NCI-H460 (cell line): ENCODE measurements at places on chromosomes 11 and 22.

- DNase-seq: no peak
Measured at GRCh38 chr11:6351782-6352382, 31.6 kb upstream of the CAVIN3 start.

GRCh38 chr11:11335043-11335442, 18.0 kb downstream of the CSNK2A3 start:
- no peak for DNase-seq

DNA sequence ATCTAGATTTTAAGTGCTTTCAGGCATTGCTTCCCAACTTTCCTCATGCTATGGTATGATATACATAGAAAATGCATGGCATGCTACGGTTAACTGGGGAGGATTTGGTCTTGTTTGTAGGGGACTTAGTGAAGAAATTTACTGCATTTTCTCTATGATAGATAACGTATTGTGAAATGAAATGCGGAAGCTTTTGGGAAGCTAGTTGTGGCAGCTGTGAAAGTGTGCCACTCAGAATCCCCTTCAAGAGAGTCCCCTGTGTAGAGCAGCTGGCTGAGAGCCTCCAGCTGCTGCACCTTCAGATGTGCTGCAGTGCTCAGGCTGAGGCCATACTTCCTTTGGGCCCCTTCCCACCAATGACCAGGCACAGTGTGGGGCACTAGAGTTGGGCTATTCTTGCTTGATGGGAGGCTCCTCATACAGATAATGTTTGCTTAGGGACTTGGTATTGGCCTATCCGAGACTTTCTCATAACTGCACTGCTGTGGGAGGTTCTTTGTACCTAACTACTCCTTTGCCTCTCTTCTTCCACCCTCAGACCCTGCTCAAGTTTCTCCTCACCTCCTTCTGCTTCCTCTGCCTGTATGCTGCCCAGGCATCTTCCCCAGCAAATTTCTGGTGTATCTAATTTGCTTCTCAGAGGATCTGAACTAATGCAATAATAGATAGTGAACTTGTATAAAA, 67.3 kb downstream of the HIPK3 start:
- DNase-seq: no peak

GRCh38 chr11:108906329-108906728, 241.5 kb downstream of the DDX10 start:
- peak; percentile 47 for DNase-seq

- DNase-seq: no peak
Measured at GRCh38 chr11:114281388-114281956, 14.7 kb upstream of the NNMT start.

DNA sequence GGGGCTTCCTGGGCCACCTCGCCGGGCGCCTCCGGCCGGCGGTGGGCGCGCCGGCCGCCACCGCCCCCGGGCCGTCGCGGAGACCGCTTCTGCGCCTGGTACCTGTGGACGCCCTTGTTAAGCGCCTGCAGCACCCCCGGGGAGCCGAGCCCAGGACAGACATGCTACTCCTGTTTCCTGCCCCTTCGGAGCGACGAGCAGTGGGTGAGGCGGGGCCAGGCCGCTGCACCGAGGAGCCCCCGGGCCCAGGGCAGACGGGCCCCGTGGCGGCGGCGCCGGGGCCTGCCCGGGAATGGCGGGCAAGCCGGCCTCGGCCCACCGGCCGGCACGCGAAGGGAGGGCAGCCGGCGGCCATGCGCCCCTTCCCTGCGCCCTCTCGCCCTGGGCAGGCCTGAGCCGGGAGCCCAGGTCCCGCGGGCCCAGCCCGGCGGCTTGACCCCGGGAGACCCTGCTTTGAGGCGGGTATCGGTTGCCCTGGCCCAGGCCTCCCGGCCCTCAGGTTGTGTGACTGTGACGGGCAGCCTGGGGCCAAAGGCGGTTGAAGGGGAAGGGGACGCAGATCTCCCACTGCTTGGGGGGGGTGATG, 789 bp upstream of the KDM2A start:
- DNase-seq: no peak

- no peak for DNase-seq
Measured at GRCh38 chr11:115221461-115222069, 282.6 kb downstream of the CADM1 start.

GRCh38 chr11:31655483-31655882, 145.9 kb downstream of the ELP4 start:
- no peak for DNase-seq

GRCh38 chr22:28064920-28065319, 145.9 kb upstream of the PITPNB start:
- no peak for DNase-seq

DNA sequence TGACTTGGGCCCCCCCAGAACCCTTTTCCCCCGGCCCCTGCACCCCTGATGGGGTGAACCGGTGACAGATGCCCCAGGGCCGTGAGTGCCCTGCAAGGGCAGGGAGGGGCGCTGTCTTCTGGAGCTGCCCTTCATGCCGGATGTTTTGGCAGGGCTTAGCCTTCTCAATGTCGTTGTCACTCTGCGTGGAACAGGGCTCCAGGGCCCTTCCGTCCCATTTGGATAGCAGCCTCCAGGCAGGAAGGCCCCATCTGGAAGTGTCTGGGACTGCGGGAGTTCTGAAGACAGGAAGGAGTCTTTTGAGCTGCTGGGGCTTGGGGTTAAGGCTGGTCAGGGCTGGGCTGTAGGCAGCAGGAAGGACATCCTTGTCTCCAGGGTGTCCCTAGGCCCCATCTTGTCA, 4.6 kb downstream of the FRMD8 start:
- DNase-seq: no peak

GRCh38 chr11:79482800-79483199, 42.0 kb upstream of the TENM4 start:
- no peak for DNase-seq

GRCh38 chr11:15711311-15711710, 596.6 kb downstream of the INSC start:
- DNase-seq: no peak

GRCh38 chr11:250274-250673, 13.5 kb downstream of the PSMD13 start:
- no peak for DNase-seq

- no peak for DNase-seq
Measured at GRCh38 chr11:76736773-76737495, 46.2 kb upstream of the TSKU start.

- DNase-seq: no peak
Measured at GRCh38 chr11:111359223-111360149, 19.6 kb downstream of the POU2AF1 start.

DNA sequence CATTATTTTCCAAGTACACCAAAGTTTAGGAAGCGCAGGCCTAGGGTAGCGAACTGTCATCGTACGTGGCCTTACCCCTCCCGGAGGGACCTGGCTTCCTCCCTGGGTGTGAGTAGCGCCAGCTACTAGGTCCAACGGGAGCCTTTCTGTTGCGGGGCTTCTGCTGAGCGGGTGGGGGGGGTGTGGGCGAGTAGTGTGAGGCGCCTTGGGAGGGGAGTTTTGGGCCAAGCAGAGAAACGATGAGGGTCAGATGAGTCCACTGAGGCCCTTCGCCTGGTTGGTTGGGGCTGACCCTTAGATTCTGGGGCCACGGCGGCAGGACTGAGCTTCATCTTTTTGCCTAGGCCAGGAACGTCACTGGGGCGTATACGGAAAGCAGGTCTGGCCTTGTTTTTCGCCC, 868 bp downstream of the TEF start:
- DNase-seq: no peak

DNA sequence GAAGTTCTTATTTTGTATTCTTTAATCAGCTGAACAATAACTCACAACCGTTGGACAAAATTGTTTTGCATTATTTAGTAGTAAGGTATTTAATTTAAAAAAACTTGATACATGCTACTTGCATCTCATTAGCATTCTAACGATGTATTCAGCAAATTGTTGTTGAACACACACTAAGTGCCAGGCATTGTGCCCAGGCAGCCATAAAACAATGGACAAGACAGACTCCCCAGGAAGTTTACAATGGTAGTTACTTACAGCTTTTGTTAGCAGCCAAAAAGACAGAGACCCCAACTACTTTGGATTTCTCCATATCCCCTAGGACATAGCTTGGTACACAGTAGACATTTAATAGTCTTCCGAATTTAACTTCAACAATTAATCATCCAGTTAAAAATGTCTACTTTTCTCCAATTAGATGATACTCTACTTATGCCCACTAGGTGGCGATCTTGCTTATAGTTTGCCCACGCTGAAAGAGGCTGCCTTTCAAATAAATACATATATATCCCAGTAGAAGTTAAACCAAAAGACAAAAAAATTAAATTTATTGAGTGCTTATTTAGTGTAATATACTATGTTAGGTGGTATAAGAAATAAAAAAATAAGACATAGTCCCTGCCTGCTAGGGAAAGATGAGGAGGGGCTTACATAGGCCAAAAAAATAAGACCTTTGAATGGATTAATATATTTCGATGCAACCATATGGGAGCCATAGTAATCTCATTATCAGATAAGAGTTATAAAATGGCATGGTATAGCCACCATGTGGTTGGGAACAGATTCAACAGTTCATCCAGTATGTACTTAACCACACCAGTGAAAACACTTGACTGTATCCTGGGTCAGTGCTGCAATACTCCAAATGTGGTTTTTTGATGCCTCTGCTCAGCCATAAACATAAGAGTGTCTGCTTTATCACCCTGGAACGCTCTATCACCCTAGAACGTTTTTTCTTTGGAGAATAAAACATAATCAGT, 2.0 kb upstream of the FJX1 start:
- no peak for DNase-seq

DNA sequence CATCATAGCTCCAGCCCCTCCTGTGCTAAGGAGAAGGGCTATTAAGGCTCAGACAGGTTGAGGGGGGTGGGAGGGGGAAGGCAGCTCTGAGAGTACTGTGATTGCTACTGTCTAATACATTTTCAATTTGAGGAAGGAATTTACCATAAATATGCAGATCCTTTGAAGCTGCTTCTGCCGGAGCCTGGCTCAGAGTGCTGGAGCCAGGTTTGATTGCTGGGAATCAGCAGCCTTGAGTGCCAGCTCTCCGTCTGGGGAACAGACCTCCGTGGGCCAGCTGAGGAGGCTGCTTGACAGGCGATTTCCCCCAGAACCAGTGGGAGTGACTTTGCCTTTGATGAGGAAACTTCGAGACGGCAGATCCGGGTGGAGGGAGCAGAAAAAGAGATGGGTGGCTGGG, 141.7 kb upstream of the TBCEL start:
- no peak for DNase-seq

DNA sequence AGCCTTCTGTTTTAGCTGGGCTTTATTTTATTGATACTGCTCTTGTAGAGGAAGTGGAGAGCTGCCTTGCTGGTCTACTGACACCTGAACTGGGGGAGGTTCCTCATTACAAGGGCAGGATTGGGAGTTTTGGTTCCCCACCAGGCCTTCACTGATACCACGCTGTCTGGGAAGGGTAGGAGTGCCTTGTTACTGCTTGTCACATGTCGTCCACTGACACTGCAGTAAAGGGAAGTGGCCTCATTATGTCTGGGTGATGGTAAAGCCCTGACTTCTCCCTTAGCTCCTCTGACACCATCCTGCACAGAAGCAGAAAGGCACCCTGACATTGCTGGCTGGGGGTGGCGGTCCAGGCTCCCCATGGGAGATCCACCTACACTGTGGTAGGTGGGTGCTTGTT, 38.7 kb upstream of the ELF5 start:
- no peak for DNase-seq

DNA sequence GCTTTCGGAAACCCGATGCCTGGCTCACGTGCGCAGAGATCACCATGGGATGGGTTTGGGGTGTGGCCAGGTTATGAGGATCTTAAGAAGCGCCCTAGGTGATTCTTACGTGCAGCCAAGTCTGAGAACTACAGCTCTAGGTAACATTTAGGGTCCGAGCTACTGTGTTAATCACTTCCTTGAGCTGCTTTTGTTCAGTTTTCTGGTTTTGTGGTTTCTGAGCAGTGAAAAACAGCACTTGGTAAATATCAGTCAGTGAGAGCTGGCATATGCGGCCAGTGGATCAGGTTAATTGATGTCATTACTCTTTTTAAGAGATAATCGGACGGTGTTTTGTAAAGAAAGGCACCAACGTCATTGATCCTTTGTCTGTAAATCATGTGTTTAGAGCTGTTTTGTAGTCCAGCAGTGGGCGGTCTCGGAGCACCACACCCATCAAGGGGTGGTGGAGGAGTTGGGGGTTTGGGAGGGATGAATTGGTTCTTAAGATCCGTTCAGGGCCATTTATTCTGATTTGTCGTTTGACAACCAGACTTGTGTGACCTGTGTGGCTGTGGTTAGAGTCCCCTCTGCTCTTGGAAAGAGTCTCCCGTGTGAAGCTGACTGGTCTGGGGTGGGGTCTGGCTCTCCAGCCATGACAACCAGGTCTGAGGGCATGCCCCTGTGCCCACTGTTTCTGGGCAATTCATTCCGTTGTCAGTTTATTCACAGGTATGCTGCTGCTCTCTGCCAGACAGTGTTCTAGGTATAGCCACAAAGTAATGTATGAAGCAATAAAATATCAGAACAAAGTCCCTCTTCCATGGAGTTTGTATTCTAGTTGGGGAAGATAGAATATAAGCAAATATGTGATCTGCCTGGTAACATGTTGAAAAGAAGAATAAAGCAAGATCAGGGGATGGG, 61.9 kb upstream of the SORL1-AS1 start:
- no peak for DNase-seq

DNA sequence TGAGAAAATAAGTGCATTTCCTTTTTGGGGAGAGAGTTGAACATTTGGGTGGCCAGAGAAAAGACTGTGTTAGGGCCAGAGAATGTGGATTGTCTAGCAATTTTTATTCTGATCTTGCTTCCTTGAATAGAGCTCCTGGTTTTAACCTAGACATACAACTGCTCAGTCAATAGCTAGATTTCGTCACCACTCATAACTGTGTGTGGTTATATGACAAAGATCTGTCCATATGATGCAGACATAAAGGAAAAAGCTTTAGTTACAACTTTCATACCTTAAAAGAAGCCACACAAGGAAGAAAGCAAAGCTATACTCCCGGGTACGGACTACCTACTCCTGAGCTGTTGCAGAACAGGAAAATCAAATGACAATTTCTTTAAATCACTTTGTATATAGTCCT, 37.2 kb downstream of the MS4A6A start:
- DNase-seq: no peak

GRCh38 chr22:21802056-21802455, 65.4 kb downstream of the MAPK1 start:
- no peak for DNase-seq

DNA sequence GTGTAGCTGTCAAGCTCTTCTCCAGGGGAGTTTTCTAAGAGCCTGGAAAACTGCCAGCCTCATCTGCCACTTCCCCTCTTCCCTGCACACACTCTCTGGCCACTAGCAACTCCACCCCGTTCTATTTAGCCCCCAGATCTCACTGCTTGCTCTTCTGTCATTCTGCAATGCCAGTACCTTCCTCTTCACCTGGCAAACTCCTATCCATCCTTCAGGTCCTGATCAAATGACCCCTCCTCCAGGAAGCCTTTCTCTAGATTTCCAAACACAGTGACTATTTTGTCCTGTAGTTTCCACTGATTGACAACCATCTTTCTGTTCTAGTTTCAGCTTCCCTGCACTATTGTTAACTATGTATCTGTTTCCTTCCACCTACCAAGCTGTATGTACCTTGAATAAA, 437.7 kb downstream of the SOX6 start:
- DNase-seq: no peak

GRCh38 chr11:123586568-123586967, 67.9 kb downstream of the SCN3B start:
- no peak for DNase-seq
